ENCODE measurements at places on chromosomes 3 and 15. TPM values are rescaled to one million over a fixed set of nuclear protein-coding genes. Genes with fewer than 3 reads are reported as not detected.
A peak's percentile ranks its signal among the peaks of the same experiment; 100 is the strongest.

GRCh38 chr3:73733746-73734145 is 109.0 kb upstream of the PDZRN3 start:
- DNase-seq = no peak

CLDND1 gene
- 154 TPM for total RNA-seq

GRCh38 chr3:166510382-166510781 is 673.2 kb upstream of the BCHE start:
- no peak for DNase-seq

DNA sequence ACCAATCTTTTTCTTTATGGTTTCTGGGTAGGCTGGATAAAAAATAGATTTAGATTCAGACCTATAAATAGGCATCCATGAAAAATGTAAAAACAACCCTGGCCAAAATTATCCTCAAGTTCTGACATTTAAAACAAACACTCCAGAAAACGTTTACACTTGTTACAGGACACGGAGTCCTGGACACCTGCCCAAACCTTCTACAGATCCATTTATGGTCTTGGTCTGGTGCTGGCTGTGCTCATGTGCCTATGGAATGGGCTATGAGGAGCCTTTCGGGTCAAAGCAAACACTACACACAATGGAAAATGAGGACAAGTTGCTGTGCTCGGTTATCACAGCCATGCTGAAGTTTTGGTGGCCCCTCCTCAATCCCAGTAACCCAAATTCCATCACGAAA is 108.1 kb downstream of the PDZRN3 start:
- peak; percentile 77 for DNase-seq

- DNase-seq = no peak
Observed at GRCh38 chr15:81760686-81761085, 285.1 kb downstream of the MEX3B start.

DNA sequence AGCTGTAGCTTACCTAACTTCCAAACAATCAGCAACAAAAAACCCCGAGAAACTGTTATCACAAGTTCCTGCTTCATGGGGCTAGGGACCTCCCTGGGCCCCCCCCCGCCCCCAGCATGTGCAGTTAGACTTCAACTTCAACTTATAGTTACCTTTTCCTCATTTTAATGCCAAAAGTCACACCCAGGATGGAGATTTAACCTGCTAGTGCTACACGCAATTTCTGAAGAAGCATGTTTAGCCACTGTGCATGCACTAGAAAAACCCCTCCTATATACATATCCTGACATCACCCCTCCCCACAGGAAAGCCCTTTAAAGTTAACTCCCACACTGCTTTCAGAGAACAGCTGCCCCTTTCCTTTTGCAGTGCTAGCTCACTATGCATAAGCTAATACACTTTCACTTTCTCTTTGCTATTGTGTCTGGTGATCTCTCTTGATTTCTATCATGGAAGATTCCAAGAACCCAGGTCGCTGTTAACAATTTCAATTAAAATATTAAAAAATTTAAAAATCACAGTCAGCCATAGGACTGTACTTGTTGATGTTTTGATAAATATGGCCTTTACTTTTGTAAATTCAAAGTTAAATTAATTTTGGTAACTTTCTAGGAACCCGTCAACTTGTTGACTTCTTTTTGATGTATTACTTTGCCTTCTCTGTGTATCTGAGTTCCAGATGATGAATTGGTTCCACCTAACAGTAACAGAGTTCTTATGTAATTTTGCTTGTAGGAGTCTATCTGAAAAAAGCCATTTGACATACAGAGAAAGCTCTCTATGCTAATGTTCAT is 75.2 kb upstream of the ACAD9 start:
- peak; percentile 82 for DNase-seq

DNA sequence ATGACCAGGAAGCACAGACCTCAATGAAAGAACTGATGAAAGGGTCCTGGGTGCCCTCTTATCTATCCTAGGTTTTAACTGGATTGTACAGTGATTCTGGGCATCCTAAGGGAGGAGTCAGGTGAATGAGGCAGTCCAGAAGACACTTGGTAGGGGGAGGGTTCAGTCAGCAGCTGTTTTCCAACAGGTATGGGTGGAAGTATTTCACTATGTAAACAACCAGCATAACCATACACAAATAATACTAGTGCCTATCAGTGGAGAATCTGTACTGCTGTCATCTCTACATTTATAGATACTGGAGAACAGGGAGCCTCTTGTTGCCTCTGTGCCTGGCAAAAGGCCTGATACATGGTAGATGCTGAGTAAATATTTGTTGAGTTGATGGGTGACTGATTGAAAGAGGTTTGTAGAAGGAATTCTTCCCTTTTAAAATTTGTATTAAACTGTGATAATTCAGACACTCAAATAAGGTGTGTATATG is 328.5 kb downstream of the RBMS3 start:
- DNase-seq = no peak

DNA sequence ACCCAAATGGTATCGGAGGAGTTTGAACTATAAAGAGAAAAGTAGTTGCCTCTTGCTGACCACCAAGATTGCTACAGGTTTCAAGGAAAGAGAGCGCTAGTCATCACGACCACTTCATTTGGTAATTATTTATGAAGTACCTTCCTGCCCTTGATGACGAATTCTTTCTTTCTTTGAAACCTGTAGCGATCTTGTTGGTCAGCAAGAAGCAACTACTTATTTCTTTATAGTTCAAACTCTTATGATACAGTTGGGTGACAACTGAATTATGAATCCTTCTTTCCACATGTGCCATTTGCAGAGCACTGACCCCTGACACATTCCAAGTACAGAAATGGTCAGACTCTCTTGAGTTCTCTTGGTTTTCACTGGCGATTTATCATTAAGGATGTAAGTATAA is 46.8 kb downstream of the THRB start:
- DNase-seq = no peak

DNA sequence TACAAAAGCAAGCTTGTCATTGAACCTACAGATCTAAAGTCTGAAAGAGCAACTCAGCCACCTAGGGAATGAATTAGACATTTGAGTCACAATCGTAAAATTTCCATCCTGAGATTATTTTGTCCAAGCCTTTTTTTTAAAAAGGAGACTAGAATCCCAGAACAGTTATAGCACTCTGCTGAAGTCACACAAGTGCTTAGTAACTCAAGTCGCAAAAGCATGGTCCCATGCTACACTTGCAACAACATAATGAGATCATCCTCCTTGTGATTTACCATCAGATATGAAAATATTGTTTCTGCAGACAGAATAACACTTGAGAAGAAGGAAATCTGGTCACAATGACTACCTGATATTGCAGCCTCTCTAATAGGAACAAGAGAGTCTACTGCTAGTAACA is 106.7 kb downstream of the ZIC4 start:
- DNase-seq = no peak

DNA sequence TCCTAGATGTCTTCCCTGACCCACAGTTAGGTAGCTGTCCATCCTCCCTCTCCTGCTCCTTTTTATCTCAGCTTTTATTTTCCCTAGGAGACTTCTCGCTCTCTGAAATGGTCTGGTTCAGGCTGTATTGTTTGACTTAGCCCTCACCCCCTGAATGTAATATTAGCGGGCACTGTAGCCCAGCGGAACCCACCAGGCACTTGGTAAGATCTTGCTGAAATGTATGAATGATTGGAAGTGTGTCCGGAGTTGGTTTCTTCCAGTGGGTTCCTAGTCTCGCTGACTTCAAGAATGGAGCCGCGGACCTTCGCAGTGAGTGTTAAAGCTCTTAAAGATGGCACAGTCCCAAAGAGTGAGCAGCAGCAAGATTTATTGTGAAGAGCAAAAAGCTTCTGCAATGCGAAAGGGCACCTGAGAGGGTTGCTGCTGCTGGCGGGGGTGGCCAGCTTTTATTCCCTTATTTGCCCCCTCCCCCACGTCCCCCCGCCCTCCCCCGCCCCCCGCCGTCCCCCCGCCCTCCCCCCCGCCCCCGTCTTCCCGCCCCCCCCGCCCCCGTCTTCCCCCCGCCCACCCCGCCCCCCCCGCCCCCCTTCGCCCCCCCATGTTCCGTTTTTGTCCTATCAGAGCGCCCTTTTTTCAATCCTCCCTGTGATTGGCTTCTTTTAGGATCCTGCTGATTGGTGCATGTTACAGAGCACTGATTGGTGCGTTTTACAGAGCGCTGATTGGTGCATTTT is 694 bp upstream of the EEFSEC start:
- DNase-seq = no peak

- peak; percentile 53 for DNase-seq
Observed at GRCh38 chr3:124845406-124845805, 41.8 kb downstream of the ITGB5 start.

GRCh38 chr3:181771120-181771519 is 59.4 kb downstream of the SOX2 start:
- no peak for DNase-seq

GRCh38 chr3:57268416-57268815 is 24.1 kb downstream of the ASB14 start:
- no peak for DNase-seq

- DNase-seq = no peak
Observed at GRCh38 chr3:191355406-191355805, 25.1 kb upstream of the UTS2B start.
